ENCODE measurements at places on chromosomes 3 and 15.

DNA sequence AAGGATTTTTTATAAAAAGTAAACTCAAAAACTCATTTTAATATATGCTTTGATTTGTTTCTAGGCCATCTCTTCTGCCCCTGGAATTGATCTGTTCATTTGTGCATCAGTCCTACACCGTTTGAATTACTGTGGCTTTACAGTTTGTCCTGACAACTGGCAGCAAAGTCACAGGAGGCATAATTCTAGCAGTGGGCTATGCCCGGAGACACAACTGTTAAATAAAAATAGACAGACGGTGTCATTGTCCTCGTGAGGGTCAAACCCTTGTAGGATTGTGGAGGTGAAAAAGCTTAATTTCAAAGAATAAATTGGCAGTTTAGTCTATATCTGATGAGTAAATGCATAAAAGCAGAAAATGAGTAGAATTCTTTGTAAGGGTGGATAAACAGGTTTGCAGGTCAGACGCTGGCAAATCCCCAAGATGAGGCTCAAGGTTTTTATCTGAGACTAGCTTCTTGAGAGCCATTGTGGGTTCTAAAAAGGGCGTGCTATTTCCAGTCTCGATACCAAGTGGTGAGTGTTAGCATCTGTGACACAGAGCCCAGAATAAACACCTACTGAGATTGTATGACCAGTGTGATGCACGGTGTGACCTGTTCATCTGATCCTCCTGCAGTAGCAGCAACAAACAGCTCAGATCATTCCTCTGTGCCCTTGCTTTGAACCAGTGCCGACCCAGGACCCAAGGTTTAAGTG lies 51.5 kb upstream of the SLCO3A1 start:
- peaks cover 59% of the 10 kb centered on the region for H3K27me3 ChIP-seq
- DNase-seq = no peak
- H3K36me3 ChIP-seq = no peaks in the 10 kb centered on the region

GRCh38 chr3:124346487-124346886 lies 354.6 kb upstream of the ROPN1 start:
- H3K27ac ChIP-seq = no peak overlapping the region
- peaks cover 2% of the 10 kb centered on the region for H3K27me3 ChIP-seq
- no peak for DNase-seq
- H3K36me3 ChIP-seq = peaks cover 2% of the 10 kb centered on the region

DNA sequence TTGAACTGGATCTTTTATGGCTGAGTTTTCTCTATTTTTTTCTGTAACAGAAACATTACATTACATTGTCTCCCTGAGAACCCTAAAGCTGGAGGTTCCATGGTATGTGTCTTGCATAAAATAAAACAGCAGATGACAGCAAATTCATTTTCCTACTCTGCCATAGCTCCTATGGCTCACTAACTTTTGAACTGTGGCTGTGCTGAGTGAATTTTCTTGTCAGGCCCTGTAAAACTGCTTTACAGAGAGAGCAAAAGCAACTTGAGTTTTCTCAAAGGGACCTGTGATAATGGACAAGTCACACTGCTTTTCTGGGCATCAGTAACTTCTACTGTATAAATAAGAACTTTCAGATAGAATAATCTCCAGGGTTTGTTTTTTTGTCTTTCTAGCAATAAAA lies 129.9 kb upstream of the TSC22D2 start:
- DNase-seq = no peak
- H3K36me3 ChIP-seq = peaks cover 8% of the 10 kb centered on the region
- H3K4me3 ChIP-seq = no peak overlapping the region
- peak overlapping the region; percentile 78 for H3K27ac ChIP-seq
- no peaks in the 10 kb centered on the region for H3K27me3 ChIP-seq

DNA sequence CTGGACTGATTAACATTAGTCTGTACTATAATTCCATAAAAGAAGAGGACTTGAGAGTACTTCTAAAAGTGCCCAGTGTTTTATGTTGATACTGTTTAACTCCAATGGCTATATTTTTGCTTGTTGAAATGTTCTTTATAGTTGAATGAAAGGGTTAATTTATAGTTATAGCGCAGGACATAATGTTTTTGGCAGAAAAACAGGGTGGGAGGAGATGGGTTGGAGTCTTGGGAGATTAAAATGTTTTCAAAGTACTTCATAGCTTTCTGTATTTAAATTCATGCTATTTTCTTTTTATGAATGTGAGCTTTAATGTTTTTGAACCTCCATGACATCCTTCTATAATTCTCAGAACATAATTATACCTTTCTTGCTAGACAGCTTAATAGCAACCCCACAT lies 108.2 kb downstream of the CNTN3 start:
- no peak overlapping the region for H3K27ac ChIP-seq
- H3K4me1 ChIP-seq = peaks cover 1% of the 10 kb centered on the region
- peaks cover 4% of the 10 kb centered on the region for H3K27me3 ChIP-seq
- H3K36me3 ChIP-seq = no peaks in the 10 kb centered on the region
- no peak overlapping the region for H3K4me3 ChIP-seq

DNA sequence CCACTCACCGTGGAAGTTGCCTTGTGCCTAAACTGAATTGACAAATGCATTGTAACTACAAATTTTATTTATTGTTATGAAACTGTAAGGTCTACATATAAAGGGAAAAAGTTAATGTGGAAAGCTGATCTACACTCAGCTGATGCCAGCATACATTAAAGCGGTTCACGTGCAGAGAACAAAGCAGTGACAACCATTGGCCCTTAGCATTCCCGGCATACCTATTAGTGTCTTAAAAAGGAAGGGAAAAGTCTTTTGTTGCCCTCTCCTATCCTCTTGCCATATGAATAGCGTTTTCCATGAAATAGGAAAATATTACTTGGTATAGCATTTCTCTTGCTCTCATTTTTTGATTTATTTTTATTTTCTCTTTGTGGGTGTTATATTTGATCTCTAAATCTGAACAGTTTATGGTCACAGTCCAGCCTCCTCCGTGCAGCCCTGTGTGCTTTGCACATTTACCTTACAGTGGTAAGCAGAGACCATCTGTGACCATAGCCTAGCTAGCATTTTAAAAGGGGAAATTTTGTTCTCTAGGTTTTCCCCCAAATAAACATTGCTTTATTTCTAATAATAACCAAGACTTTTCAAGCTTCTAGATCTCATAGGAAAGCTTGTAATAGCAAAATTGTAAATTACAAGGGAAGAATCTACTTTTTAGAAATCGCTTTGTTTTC lies 89.7 kb upstream of the CGNL1 start:
- no peak overlapping the region for H3K4me3 ChIP-seq
- no peak for DNase-seq
- peak overlapping the region; percentile 68 for H3K27ac ChIP-seq
- H3K36me3 ChIP-seq = peaks cover 50% of the 10 kb centered on the region
- H3K27me3 ChIP-seq = no peaks in the 10 kb centered on the region
- no peaks in the 10 kb centered on the region for H3K4me1 ChIP-seq

DNA sequence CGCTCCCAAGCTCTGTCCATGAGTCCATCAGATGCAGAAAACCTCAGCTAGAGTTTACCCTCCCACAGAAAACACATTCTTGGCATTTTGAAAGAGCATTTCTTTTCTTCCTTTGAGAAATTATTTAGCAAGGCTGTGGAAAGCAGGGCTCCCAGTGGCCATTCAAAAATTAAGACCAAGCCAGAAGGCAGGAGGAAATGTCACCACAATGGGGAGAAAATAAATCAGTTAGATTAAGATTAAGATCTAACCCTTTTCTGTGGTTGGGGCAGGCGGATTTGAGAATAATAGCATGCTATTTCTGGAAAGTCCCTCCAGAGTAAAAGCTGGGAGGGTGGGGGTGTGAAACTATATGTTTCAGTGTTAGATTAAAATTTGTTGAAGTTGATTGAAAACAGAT lies 20.2 kb downstream of the LRIG1 start:
- no peaks in the 10 kb centered on the region for H3K36me3 ChIP-seq
- H3K27ac ChIP-seq = no peak overlapping the region
- DNase-seq = no peak

DNA sequence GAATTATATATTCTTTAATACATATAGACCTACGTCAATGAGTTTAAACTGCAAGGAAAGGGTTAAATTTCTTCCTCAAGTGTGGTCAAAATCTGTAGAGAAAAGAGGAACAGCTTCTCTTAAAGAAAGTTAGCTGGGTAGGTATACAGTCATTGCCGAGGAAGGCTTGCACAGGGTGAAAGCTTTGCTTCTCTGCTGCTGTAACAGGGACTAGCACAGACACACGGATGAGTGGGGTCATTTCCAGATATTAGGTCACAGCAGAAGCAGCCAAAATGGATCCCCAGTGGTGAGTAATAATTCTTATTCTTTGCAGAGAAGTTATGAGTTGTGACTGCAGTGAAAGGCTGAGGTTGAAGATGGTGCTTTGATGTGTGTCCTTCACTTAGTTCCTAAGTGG lies at the start of gene CD86:
CD86 (plus strand) TSS at position 148 of the 400 bp plus-strand sequence; CDS start at position 276, 128 bp downstream.
- no peak for DNase-seq
- H3K27me3 ChIP-seq = peaks cover 13% of the 10 kb centered on the region
- H3K36me3 ChIP-seq = no peaks in the 10 kb centered on the region
- no peak within 1 kb of the TSS for H3K4me3 ChIP-seq
- H3K27ac ChIP-seq = no peak within 1 kb of the TSS

- H3K4me3 ChIP-seq = no peak overlapping the region
- no peaks in the 10 kb centered on the region for H3K4me1 ChIP-seq
- H3K27me3 ChIP-seq = peaks cover 21% of the 10 kb centered on the region
- H3K36me3 ChIP-seq = no peaks in the 10 kb centered on the region
Observed at GRCh38 chr15:89984421-89985010, 16.6 kb upstream of the ZNF710 start.

- DNase-seq = no peak
- no peak overlapping the region for H3K27ac ChIP-seq
- H3K36me3 ChIP-seq = no peaks in the 10 kb centered on the region
- no peaks in the 10 kb centered on the region for H3K27me3 ChIP-seq
- H3K4me3 ChIP-seq = no peak overlapping the region
- peaks cover 38% of the 10 kb centered on the region for H3K4me1 ChIP-seq
Observed at GRCh38 chr15:26069231-26069641, 206.1 kb upstream of the ATP10A start.

DNA sequence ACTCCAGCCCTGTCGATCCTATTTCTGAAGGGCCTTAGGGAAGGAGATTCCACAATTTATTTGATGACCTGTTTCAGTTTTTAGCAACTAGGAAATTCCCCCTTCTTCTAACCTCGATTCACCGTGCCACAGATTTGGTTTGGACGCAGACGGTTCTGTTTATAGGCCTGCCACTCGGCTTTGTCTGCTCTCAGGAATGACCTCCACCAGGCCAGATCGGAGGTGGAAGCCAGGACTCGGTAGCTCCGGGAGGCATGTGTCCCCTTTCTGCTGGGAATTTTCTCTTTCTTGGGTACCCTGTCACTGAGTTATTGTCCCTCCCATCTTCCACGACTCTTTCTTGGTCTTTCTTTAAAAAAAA lies 85.5 kb upstream of the ETV5 start:
- peaks cover 59% of the 10 kb centered on the region for H3K27me3 ChIP-seq
- no peaks in the 10 kb centered on the region for H3K36me3 ChIP-seq
- no peak for DNase-seq

GRCh38 chr3:46544771-46545503 lies 21.2 kb downstream of the LRRC2 start:
- H3K27ac ChIP-seq = no peak overlapping the region
- no peaks in the 10 kb centered on the region for H3K36me3 ChIP-seq
- peaks cover 2% of the 10 kb centered on the region for H3K27me3 ChIP-seq
- DNase-seq = no peak
- no peak overlapping the region for H3K4me3 ChIP-seq
- H3K4me1 ChIP-seq = peaks cover 9% of the 10 kb centered on the region

DNA sequence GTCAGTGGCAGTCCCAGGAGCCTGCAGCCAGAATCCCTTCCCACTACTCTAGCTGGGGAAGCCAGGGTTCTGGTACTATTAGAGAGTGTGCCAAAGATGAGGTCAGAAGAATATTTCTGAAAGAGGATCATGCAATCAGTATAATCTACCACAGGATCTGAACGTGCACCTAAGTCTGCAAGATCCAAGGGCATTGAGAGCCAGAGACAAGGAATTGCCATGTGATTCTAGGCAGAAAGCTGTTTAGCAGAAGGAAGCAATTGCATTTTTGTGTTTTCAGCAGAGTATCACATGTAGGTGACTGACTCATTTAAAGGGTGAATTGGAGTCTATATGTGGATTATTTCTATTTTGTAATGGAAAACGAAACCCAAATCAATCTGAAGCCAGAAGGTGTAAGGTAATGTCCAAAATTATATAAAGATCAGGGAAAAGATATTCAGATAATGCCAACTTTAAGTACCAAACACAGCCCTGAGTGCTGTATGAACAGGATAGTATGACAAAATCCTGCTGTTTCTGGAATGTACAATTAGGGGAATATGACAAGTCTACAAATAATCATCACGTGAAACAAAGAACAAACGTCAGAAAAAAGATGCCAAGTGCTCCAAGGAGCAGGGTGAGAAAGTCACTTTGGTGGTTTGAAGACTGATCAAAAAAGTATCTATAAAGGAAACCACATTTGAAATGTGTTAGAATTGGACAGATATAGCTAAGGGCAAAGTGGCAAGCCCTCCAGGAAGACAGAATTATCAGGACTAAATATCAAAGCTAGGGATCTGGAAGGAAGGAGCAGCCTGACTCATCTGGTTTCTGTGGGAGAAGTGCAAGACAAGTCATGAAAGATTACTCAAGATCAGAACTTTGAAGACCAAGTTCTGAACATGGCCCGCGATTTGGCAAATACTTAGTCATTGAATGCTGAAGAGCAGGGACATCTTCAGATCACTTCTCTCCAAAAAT lies 1036.6 kb downstream of the NTRK3 start:
- DNase-seq = no peak
- H3K4me3 ChIP-seq = no peak overlapping the region
- H3K4me1 ChIP-seq = no peaks in the 10 kb centered on the region

GRCh38 chr15:92570391-92570790 lies 85.2 kb downstream of the FAM174B start:
- no peak overlapping the region for H3K27ac ChIP-seq
- no peak for DNase-seq
- H3K36me3 ChIP-seq = no peaks in the 10 kb centered on the region
- H3K4me3 ChIP-seq = no peak overlapping the region

GRCh38 chr3:99875581-99875928 lies 57.9 kb downstream of the CMSS1 start:
- H3K27me3 ChIP-seq = no peaks in the 10 kb centered on the region
- H3K36me3 ChIP-seq = no peaks in the 10 kb centered on the region
- no peak for DNase-seq
- peaks cover 48% of the 10 kb centered on the region for H3K4me1 ChIP-seq
- H3K27ac ChIP-seq = peak overlapping the region; percentile 82
- peak overlapping the region; percentile 73 for H3K4me3 ChIP-seq

DNA sequence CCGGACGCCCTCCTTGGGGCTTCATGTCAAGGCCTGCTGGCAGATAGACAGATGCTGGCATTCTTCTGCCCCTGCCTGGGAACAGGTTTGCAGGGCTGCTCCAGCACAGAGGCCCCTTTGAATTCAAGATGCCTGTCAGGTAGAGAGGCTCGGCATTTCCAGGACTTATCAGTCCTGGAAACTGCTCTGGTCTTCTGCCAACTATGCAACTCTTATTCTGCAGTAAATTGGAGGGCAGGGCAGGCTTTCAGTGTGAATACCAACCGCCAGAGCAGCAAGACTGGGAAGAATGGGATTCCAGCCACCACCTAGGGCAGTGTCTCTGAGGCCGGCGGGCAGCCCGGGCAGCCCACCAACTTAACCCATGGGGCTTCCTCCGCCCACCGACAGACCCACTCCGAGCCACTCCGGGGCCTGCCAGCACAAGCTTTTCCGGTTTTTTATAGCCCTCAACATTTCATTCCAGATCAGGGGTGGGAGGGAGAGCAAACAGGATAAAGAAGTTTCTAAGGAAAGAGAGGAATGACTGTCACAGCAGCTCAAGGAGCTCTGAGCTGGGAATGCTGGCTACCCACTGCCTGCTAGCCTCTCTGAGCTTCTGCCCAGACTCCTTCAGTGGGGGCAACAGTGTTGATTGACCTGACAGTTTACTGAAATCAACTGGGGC lies 140.9 kb downstream of the NTRK3 start:
- no peaks in the 10 kb centered on the region for H3K36me3 ChIP-seq
- peaks cover 47% of the 10 kb centered on the region for H3K27me3 ChIP-seq
- H3K4me3 ChIP-seq = no peak overlapping the region
- no peak for DNase-seq
- H3K27ac ChIP-seq = peak overlapping the region; percentile 34
